Bronchial epithelial cell (primary cell): ENCODE measurements at places on chromosomes 6 and 20. TPM values are rescaled to one million over a fixed set of nuclear protein-coding genes. Genes with fewer than 3 reads are reported as not detected.

The TINAG gene
- total RNA-seq: not detected in 2 replicates

The RBM24 gene
- 0.13 and 0.26 TPM in 2 replicates for total RNA-seq

The COL21A1 gene
- total RNA-seq: 8.2 and 18.6 TPM in 2 replicates

The PDYN gene
- total RNA-seq: not detected in 2 replicates

The KCNQ5 gene
- total RNA-seq: 0.38 and 2.1 TPM in 2 replicates

The PHF10 gene
- 13.4 and 14.0 TPM in 2 replicates for total RNA-seq

The CLPSL1 gene
- total RNA-seq: not detected in 2 replicates

The RTN4IP1 gene
- 6.8 and 7.6 TPM in 2 replicates for total RNA-seq

The NCOA3 gene
- 25.5 and 34.1 TPM in 2 replicates for total RNA-seq

DNA sequence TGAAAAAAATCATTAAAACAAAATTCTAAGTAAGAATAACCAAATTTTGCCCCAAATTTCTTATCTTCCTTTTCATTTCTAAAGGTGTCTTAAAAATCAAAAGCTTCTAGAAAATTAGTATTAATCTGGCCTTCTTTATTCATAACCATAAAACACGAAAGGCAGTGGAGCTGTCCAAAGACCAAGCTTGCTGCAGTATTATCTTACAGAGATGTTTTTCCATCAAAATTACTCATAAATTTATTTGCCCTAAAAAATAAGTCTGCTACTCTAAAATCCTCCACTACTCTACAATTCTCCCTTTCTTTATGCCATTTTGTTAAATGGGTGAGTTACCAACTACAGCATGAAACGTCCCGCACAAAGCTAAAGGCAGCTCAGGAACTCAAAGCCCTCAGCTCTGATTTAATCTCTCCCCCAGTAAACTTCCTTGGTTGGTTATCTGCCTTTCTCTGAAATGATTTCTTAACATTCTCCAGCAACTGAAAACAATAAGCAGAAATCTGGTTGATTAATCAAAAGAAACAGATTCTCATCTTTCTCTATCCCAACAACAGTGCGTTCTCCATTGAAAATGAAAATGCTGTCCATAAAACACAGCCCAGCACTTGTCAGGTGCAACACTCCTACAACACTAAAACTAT is 2.1 kb downstream of the USP49 start:
- DNase-seq: no peak

GRCh38 chr20:44009679-44009992 is 95.0 kb downstream of the TOX2 start:
- no peak for DNase-seq

DNA sequence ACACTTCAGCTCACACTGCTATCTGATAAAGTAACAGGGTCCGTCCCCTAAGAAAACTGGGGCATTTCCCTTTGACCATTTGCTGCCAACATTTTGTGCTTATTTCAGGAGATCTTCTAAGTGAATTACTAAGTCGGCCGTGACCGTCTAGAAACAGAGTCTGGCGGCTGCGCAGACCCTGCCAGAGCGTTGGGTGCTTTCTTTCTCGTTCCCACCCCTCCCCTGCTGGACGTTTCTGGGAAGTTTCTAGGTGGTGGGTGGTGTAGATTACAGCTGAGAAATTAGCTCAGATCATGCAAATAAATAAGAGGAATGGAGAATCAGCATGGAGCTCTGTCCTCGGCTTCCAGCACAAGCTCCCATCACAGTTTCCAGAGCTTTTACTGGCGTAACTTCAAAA is 128.1 kb downstream of the MYLK4 start:
- no peak for DNase-seq

DNA sequence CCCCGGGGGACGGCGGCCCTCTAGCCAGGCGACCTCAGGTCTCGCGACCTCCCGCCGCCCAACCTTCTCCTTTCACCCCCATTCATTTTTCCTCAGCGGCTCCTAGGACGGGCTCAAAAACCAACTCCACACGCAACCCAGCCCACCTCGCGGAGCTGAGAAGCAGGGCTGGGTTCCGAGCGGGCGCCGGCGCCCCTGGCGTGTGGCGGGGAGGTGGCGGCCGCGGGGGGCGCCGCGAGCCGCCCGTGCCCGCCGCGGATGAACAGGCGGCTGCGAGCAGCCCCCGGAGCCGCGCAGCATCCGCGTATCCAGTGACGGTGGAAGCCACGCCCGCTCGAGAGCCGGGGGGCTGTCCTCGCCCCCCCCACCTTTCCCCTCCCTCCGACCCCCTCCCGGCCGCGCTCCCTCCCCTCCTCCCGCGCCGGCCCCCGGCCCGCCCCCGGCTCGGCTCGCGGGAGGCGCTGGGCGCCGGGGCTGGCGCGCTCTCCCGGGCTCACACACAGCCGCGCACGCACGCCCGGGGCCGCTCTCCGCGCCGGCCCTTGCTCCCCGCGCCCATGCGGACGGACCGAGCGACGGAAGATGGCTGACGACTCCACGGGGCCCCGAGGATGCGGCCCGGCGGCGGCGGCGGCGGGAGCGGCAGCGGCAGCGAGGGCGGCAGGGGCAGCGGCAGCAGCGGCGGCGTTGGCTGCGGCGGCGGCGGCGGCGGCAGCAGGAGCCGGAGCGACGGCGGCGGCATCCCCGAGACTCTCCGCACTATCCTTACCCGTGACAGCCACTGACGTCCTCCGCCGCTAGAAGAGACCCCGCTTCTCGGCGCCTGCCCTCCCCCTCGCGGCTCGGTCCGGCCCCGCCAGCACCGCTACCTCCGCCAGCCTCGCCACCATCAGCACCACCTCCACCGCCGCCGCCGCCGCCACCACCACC is at the start of gene SOBP:
Gene SOBP, plus strand, starts transcription at position 482 of the 930 bp plus-strand sequence. CDS start 500 bp downstream, outside the sequence.
- DNase-seq: no peak

DNA sequence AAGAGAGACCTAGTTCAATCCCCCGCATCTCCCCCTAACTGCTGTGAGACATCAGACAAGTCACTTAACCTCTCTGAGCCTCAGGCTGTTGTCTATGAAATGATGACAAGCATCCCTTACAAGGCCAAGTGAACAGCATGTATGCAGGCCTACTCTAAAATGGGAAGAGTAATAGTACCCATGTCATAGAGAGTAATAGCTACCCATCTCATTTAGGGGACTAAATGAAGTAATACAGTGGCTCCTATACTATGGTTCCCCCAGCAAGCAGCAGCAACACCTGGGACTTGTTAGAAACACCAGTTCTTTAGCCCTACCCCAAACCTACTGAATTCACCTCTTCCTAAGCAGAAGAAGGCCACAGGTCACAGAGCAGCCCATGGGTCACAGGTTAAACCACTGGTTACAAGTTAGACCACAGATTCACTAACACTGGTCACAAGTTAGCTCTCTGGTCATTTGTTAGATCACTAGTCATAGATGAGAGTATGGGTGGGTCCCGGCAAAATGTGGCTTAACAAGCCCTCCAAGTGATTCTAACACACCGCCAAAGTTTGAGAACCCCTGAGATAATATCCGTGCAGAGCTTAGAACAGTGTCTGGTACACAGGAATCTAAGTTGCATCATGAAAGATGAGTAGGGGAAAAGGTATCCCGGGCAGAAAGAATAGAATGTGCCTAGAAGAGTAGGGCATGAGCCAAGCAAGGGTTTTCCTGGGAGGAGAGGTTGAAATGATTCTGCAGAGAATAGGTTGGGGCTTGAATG is 1.4 kb downstream of the DEFB124 start:
- no peak for DNase-seq

GRCh38 chr6:132481189-132481588 is 31.7 kb downstream of the STX7 start:
- DNase-seq: no peak

GRCh38 chr6:156351346-156351966 is 425.7 kb upstream of the ARID1B start:
- no peak for DNase-seq

DNA sequence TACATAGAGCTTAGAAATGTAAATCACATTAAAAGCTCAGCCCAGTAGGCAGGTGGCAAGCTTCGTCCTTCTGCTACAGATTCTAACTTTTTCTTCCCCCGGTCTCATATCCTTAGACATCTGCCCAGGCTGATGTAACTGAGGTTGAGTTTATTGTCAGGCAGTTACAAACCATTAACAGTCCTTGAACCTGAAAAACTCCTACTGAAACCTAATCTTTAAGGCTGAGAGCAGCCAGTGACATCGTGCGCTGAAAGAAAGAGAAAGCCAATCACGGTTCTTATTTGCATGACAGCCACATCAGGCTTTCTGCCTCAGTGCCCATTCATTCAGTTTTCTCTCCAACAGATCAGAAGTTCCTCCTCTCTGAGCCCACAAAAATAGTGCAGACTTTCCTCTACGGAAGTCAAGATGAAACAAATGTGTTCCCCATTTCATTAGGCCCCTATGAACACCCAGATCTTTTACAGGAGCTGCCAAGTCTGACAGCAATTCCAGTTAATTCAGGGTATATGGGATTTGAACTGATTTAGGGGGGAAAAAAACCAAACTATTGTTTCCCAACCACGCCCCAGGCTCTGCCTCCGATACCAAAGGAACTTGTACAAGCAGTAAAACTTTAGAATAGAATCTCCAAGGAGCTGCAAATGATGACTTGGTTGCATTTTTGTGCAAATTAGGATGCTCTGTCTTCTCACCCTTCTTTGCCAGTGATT is at the start of gene NHSL1:
Gene NHSL1, minus strand, starts transcription at position 192 of the 716 bp plus-strand sequence. CDS start 204 bp downstream, outside the sequence.
- DNase-seq: peak; percentile 66

- peak; percentile 50 for DNase-seq
Measured at GRCh38 chr20:17560344-17561074, 9.4 kb upstream of the DSTN start.

DNA sequence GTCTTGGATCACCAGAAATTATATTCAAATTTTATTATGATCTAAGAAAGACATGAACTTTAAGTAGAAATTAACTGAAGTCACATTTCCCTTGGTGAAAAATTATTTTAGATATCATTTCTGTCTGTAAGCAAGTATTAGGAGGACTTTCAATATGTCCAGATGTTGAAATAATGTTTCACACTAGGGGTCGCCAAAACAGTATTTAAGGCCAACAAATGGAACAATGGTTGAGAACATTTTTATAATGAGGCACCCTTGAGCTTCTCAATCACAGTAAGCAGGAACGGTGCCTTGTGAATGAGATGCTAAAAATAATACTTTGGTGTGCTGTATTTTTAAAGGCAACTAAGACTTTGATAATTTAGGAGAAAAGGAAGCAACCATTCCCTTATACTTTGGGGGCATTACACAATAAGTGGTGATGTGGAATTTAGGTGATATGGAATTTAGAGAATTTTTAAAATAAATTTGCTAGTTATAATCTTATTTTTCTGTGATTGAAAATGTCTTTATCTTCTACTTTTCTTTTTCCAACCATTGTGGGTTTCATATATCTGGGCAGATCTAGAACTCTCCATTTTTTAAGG is 9.6 kb upstream of the SF3B5 start:
- DNase-seq: peak; percentile 71
